ENCODE measurements at places on chromosomes 2 and 18.

GRCh38 chr2:225486236-225486635, 86.7 kb downstream of the NYAP2 start:
- no peak for DNase-seq

- no peak for DNase-seq
Observed at GRCh38 chr2:110858135-110858725, 125.9 kb downstream of the ACOXL start.

DNA sequence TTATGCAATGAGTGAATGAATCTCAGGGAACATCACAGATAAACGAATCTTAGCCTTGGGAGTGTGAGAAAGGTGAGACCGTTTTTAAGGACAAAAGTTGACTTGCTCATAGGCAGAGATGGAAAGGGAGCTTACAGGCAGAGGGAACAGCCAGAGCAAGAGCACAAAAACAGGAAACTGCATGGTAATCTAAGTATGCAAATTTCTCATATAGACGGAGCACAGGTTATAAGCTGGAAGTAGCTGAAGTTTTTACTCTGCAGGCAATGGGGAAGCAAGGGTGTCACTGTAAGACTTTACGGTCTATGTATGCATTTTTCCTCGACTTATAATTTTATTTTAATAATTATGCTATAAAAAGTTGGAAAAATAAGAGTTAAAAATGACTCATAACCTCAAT, 44.8 kb upstream of the STRN start:
- no peak for DNase-seq

DNA sequence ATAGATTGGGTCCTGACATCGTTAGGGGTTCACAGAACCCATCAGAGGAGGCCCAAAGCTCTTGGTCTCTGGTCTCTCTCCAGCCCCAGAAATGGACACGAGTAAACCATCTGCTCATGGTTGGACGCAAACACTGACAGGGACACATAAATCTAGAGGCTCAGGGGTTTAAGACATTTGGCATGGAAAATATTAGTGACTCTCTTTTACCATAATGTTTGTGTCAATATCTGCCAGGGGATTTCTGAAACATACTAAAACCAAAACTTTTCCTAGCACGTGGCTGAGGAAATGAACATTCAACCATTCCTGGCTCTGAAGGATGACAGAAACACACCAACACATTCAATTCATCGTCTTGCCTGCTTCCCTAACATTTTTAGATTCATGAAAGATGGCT, 226.2 kb downstream of the SP3 start:
- DNase-seq, result no peak

DNA sequence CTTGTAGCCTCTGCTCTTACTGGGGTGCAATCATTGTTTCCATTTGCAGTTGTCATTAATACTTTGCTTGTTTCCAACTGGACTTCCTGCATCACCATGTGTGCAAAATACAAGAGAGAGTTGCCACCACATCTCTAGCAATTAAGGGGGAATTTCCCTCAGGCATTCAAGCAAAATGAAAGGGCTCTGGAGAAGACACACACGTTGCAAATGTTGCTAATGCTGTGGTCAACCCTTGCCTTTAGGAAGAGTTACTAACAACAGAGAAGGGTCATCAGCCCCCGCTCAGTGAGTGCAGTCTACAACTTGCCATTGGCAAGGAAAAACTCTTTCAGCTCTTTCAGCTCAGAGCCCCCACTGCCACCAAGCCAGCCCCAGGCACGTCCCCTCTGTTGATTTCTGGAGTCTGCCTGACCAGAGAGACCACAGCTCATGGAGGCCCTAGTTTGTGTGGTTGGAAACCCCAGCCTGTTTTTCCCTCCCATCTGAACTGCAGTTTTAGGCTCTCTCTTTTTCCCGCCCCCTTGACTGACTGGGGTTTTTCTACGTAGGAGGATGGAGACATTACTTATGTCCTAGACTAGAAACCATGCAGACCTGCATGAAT, 25.9 kb upstream of the GPR45 start:
- DNase-seq, result no peak

DNA sequence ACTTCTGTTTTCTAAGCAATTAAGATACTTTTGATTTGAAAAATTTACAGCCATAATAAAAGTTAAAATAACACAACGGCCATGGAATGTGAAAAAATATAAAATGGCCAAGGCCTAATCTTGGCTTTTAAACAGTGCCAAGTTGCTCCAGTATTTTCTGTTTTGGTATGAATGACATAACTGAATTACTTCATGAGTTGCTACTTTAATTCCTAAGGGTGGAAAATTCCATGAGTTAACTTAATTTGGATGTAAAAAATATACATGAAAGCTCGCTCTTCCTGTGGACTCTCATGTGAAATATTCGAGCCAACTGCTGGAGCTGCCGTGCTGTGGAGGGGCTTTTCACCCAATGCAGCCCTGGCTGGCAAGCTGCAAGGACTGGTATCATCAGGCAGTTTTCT, 286.0 kb upstream of the CCDC68 start:
- DNase-seq, result no peak

GRCh38 chr2:26946841-26947784, 23.3 kb upstream of the MAPRE3 start:
- DNase-seq, result no peak

GRCh38 chr2:43294973-43295603, 68.7 kb upstream of the ZFP36L2 start:
- no peak for DNase-seq

DNA sequence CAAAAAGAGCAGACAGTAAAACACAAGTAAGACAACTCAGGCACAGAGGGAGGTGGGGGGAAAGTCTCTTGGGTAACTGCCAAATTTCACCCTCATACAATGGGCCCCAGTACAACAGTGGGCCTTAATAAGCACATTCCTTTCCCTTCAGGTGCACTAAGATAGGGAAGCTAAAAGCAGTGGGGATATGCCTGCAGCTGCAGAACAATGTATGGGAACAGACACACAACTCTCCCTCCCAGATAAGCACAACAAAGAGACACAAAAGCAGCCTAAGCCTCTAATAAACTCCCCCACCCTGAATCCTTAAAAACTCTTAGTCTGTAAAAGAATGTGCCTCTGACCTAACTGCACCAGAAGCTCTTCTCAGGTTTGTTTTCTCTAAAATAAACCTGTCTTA, 24.5 kb downstream of the GALNT14 start:
- DNase-seq, result no peak

DNA sequence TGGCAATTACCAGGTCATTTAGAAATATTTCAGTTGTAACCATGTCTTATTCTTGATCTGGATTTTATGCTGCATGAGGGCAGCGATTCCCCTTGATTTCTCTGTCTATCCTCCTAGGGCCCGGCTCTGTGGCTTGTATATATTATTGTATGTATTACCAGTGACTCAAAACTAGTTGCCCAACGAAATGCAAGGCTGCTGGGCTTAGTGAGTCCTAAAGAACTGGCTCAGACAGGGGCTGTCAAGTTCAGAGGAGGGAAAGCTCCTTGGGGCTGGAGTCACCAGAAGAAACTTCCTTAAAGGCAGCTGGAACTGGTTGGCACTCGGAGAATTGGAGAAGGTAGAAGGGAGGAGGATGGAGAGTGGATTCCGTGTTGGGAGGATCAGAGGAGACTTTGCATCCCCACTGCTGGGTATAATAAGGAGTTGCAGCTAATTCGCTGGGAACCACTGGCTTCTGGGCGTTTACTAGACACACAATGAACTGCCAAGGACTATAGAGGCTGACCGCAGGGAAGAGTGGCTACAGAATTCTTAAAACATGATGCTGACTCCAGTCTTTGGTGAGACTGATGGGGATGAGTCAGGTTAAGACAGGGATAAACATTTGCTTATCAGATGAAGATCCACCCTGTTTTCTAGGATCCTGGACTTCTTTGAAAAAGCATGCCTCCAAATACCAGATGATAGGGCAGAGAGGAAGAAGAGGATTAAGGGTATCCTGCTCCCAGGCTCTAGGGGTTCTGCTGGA, 104.3 kb downstream of the PRKCE start:
- DNase-seq, result peak; percentile 68

DNA sequence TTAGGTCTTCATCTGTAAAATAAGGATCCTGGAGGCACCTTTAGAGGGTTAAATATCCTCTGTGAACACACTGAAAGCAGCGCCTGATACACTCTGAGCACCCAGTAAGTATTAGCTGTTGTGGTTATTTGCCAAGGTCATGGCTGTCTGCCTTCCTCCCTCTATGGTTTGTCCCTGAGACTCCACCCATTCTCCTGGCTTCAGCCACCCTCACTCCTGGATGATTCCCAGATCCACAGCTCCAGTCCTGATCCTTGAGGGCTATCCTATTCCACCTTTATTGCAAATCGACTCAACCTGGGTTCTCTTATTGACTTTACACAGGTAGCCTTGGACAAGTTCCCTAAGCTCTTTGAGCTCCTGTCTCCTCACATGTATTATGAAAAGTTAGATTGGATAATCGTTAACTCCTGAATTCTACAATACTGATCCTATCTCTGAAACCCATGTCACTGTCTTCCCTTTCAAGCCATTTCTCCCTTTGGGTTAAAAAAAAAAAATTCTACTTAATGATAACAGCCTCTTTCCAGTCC, 162.3 kb downstream of the LAMA3 start:
- no peak for DNase-seq

DNA sequence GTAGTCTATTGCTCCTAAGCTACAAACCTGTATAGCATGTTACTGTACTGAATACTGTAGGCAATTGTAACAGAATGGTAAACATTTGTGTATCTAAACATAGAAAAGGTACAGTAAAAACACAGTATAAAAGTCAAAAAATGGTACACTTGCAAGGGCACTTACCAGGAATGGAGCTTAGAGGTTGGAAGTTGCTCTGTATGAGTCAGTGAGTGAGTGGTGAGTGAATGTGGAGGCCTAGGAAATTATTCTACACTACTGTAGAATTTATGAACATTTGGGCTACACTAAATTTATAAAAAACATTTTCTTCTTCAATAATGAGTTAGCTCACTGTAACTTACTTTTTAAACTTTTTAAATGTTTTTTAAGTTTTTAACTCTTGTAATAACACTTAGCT, 19.0 kb downstream of the NABP1 start:
- no peak for DNase-seq

- no peak for DNase-seq
Observed at GRCh38 chr2:211259831-211260476, 703.6 kb downstream of the CPS1 start.

DNA sequence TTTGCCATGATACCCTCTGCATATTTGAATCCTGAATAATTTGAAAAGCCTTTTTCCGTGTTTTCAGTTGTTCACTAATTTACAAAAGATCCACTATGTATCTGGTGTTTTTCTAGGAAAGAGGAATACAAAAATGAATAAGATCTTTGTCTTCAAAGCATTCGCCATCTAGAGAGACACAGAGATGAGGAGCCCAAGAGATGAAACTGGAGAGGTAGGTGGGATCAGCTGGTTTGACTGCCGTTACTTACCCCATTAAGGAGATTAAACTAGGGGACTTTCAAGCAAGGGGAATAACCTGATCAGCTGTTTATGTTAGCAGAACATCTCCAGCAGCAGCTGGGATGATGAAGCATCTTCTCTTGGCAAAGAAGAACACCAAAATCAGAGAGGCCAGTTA, 150.2 kb upstream of the SATB2 start:
- DNase-seq, result no peak

DNA sequence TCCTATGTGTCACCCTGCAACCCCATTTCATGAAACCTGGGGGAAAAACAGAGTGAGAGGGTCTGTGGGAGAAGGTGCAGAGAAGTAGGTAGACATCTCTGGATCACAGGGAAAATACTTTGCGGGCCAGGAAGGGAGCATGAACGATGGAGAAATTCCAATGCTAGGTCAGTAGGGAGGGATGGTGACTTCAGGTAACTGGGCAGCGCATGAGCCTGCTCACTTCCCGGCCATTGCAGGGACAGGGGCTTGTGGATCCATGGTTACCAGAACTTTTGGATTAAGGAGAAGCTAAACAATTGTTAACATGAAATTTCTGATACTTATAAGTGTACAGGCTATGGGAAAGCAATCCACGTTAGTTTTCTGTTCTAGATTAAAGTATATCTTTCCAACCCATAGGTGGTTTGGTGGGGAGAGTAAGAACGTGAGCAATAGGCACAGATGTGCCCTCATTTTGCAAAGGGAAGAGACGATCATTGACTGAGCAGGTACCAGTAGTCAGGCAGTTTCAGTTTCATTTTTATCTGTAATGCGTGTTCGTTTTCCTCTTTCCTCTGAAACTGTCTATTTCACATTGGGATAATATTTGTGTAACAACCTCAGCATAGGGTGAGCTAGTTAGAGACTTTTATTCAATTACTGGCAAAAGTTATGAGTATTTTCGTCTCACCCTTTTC, 65.0 kb downstream of the NYAP2 start:
- no peak for DNase-seq

DNA sequence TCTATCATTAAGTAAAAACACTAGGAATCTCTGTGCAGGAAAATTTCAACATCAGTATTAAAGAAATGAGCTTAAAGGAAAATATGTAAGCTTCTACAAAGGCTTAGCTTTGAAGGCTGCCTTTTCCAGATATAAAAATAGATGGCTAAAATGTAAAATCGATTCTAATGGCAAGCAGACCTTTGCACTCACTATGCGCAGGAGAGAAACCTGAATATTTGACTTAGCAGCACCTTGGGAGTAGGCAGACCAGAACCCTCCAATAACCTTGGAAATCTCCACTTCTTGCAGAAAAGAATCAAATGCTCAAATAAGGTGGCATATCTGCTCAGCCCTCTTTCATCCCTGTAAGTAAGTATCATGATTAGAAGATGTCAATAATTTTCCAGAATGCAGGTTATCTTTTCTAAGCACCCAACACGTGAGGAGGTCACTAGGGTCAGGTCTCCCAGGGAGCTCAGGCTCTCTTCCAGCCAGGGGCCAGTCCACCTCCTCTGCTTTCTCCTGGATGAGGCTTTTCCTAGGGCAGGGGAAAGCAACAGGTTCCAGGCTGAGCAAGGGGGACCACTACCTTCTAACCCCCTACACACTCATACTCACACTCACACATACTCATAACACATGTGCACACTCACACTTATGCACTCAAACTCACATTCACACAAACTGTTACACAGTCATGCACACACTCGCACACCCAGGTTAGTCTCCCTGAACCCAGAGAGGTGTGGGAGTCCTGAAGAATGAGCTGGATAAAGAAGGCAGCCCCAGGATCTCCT, 3.8 kb downstream of the PIEZO2 start:
- DNase-seq, result no peak

DNA sequence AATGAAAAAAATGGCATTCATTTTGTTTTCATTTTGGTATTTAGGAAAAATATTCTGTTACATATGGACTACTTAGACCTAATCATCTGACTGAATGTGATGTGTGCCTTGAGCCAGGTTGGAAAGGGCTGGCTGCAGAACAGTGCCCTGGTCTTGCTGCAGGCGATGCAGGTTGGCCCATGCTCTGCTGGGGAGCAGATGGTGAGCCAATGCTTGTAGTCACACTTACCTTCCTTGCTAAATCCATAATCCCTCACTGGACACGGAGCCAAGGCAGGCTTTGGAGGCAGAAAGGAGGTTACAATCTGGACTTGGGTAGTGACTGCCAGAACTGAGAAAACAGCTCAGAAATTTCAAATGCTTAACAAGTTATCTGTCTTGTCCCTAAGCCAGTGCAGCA, 228.7 kb downstream of the ARHGAP15 start:
- no peak for DNase-seq

- no peak for DNase-seq
Observed at GRCh38 chr18:65622436-65622835, 128.4 kb upstream of the CDH7 start.

- DNase-seq, result peak; percentile 37
Observed at GRCh38 chr2:74119912-74120825, 27.5 kb downstream of the BOLA3 start.

Data from fibroblast of skin of left biceps (primary cell).